ENCODE measurements at places on chromosomes 7 and 10.

- peak; percentile 74 for DNase-seq
These were observed 89.4 kb downstream of the SH3PXD2A start for GRCh38 chr10:103765981-103766380.

GRCh38 chr10:71635251-71635866 lies 84.2 kb downstream of the C10orf105 start:
- DNase-seq = no peak

GRCh38 chr7:152076324-152076821 lies 50.9 kb downstream of the GALNT11 start:
- no peak for DNase-seq

DNA sequence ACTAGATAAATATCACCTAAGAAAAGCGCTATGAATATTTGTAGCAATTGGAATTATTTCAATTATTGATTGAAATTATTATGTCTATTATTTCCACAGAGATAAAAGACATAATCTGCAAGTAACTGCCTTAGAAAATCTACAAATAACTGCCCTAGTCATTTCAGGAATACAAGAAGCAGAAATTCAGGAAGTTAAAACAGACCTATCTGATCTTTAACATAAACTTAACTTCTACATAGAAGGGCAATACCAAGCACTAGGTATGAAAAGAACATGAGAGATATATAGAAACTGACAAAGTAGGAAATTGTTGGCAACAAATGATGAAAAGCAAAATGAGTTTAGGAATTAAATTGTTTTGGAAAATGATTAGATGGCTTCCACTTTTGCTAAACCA lies 31.8 kb upstream of the AKR1B10 start:
- DNase-seq = no peak

DNA sequence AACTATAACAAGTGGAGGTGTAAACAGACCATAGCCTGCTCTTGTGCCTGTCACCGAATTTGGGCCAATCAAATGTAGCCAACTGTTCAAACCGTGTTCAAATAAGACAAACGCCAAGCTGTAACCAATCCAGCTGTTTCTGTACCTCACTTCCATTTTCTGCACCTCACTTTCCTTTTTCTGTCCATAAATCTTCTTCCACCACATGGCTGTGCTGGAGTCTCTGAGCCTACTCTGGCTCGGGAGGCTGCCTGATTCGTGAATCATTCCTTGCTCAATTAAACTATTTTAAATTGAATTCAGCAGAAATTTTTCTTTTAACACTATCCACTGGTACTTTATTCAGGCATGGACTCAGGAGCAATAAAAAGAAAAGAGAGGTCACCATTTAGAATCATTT lies 29.9 kb upstream of the COL1A2 start:
- DNase-seq = no peak

DNA sequence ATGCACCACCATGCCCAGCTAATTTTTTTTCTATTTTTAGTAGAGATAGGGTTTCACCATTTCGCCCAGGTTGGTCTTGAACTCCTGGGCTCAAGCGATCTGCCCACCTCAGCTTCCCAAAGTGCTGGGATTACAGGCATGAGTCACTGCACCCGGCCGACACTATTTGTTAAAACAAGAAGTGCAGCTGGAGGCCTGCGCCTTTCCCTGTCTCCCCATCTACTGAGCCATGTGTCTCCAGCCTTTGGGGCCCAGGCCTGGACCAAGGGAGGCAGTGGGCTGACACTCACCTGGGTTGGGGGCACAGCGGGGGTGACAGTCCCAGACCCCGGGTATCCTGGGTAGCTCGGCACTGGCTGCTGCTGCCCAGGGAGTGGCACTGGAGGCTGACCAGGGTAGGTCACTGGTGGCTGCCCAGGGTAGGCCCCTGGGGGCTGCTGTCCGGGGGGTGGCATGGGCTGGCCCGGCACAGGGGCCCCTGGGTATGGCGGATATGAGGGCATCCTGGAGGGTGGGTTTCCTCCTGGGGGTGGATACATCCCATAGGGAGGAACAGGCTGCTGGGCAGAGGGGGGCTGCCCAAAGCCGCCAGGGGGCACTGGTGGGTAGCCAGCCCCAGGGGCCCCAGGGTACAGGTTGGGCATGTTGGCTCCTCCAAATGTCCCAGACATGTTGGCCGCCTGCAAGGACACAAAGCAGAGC lies 36.3 kb downstream of the PLAC9 start:
- no peak for DNase-seq

DNA sequence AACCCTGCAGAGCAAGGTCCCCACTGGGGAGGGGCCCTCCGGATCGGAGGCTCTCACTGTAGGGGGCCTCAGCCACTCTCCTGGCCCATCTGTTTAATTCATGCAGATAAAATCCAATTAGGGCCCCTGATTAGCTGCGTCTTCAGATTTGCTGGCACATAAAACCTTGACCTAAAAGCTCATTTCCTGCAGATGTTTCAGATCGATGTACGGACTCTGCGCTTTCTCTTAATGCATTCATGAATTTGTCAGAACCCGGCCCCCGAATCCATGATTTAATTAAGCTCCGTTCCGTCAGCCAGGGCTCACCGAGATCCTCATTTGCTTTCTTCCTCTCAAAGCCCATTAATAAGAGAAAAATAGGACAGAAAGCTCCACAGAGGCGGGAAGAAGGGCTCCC lies 40.0 kb upstream of the FOXL3 start:
- no peak for DNase-seq

GRCh38 chr7:78850093-78850740 lies 603.2 kb downstream of the MAGI2 start:
- DNase-seq = no peak

GRCh38 chr10:97549587-97550322 lies 22.8 kb upstream of the ANKRD2 start:
- DNase-seq = no peak

DNA sequence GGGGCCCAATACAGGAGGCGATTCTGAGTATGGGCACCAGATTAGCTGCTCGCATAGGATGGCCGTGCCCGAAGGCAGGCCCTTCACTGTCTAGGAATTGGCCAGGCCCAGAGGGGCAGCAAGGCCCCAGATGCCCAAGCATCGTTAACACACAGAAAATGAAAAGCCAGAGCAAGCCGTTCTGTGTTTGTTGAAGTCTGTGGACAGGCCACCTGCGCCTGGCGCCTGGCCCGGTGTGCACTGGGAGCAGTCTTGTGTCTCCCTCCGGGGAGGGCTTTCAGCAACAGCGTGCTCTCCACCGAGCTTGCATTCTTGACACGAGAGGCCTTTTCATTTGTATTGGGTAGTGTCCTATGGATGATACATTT lies 34.5 kb upstream of the TTYH3 start:
- no peak for DNase-seq

GRCh38 chr7:81008901-81009300 lies 90.0 kb upstream of the SEMA3C start:
- DNase-seq = no peak

DNA sequence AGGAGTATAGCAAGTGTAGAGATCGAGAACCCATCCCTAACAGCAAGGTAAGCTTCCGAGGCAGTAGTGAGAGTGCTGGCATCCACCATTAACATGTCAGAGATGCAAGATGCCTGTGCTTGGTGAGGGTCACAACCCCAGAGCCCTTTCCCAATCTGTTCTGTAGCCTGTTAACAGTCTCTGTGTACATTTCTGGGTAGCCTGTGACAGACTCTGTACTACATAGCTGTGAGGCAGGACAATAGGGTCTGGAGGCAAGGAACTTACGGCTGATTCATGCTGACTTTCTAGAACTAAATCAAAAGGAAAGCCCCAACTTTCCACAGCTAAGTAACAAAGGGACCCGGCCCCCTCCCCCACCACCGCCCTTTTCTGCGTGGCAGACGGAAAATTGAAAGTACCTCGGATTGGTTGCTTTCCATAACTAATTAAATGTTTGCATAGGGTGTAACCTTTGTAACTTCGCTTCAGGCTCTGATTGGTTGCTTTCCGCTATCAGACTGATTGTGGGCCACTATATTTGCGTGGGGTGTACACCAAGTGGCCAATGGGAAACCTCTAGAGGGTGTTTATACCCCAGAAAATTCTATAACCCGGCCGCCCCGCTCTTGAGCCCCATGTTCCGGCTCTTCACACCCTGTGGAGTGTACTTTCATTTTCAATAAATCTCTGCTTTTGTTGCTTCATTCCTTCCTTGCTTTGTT lies 1.4 kb upstream of the TMEM168 start:
- no peak for DNase-seq

GRCh38 chr10:125482108-125482507 lies 200.9 kb downstream of the TEX36 start:
- DNase-seq = no peak

DNA sequence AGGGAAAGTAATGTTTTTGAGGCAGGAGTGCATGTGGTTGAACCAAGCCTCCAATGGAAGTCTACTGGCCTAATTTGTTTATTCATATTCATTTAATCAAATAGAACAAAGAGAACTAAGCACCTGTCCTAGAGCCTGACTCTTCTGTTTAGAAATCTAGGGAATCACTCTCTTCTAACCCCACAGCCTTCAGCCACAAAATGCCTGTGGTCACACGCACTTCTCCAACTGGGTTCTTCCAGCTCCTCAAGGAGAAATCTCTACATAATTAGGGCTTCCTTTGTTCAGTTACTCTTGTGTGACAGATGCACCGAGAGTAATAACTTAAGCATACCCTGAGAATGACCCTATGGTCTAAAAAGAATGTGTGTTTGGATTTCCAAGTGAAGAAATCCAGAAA lies 133.7 kb upstream of the NAMPT start:
- no peak for DNase-seq

DNA sequence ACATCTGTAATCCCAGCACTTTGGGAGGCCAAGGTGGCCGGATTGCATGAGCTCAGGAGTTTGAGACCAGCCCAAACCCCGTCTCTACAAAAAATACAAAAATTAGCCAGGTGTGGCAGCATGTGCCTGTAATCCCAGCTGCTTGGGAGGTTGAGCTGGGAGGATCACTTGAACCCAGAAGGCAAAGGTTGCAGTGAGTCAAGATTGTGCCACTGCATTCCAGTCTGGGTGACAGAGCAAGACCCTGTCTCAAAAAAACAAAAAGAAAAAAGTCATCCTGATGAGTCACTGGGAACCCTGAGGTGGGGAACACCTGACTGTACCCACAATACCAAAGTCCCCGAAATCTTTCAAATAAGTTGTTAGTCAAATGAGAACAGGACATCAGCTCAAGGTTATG lies 80.0 kb downstream of the NEBL start:
- no peak for DNase-seq

GRCh38 chr10:69736886-69737641 lies 64.6 kb upstream of the COL13A1 start:
- no peak for DNase-seq

- DNase-seq = no peak
These were observed 25.5 kb downstream of the TSPAN13 start for GRCh38 chr7:16779051-16779450.

- no peak for DNase-seq
These were observed 182.5 kb downstream of the SEMA3D start for GRCh38 chr7:85004402-85004801.

DNA sequence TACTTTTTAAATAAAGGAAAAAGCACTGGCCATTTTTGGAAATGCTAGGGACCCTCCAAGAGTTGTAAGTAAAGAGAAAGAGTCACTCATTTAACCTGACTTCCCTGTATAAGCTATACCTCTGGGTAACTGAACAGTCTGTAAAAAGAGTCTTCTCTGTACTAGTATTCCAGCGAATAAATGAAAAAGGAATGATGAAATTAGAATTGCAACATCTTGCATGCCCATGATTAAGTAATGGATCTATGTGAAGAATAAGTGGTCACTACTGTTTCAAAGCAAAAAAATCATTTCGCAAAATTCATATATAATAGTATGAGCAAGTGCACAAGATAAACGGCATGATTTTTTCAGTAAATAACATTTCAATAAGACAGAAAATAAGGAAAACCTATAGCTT lies 116.8 kb downstream of the ZFAND4 start:
- no peak for DNase-seq

GRCh38 chr10:27611236-27611635 lies 107.1 kb downstream of the RAB18 start:
- DNase-seq = no peak

DNA sequence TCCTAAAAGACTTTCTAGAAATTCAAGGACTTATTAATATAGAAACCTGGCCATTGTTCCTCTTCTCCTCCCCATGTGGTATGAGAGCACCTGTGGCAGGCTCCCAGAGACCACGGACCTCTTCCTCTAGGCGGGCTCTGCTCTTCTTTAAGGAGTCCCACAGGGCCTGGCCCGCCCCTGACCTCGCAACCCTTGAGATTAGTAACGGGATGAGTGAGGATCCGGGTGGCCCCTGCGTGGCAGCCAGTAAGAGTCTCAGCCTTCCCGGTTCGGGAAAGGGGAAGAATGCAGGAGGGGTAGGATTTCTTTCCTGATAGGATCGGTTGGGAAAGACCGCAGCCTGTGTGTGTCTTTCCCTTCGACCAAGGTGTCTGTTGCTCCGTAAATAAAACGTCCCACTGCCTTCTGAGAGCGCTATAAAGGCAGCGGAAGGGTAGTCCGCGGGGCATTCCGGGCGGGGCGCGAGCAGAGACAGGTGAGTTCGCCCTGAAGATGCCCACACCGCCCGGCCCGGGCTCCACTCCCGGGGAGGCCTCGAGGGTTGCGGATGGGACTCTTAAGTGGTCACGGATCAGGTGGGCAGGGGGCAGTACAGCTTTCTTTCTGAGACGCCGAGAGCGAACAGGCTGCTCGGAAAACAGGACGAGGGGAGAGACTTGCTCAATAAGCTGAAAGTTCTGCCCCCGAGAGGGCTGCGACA lies at the start of gene SLC26A4:
TSS of gene SLC26A4 (plus strand) at position 448 of the 700 bp plus-strand sequence. CDS start 814 bp downstream, outside the sequence.
- DNase-seq = peak; percentile 21

- DNase-seq = no peak
These were observed at the start of gene DLX6 for GRCh38 chr7:97005183-97006054. Gene DLX6, plus strand, starts transcription at chr7:97005553. Its CDS starts 425 bp downstream, at chr7:97005978.

DNA sequence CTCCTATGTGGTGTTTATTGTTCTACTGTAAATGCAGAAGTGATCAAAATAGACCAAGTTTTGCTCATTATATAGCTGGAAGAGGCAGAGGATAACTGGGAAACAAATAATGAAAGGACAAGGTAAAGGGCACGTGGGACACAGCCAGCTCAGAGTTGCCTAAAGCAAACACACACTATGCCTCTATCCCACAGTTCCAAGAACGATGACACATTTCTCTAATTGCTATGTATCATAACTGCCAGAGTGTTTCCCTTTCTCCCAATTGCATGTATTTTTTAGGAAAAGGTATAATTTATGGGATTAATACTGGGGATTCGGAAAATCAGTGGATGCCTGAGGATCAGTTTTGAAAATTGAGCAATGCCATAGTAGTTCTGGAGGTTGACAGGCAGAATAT lies 49.0 kb downstream of the CCDC71L start:
- no peak for DNase-seq
